Mesenteric fat pad (tissue), 1 donor: ENCODE measurements at places on chromosomes 4 and X. TPM values are rescaled to one million over a fixed set of nuclear protein-coding genes. Genes with fewer than 3 reads are reported as not detected.

TMEM150C gene
- total RNA-seq: 9.2 TPM

NEUROG2 gene
- not detected for total RNA-seq

MGARP gene
- 0.39 TPM for total RNA-seq

NHSL2 gene
- total RNA-seq: 13.3 TPM

SHOX gene
- 0.10 TPM for total RNA-seq

F11 gene
- total RNA-seq: not detected

KLF8 gene
- total RNA-seq: 22.2 TPM

DNA sequence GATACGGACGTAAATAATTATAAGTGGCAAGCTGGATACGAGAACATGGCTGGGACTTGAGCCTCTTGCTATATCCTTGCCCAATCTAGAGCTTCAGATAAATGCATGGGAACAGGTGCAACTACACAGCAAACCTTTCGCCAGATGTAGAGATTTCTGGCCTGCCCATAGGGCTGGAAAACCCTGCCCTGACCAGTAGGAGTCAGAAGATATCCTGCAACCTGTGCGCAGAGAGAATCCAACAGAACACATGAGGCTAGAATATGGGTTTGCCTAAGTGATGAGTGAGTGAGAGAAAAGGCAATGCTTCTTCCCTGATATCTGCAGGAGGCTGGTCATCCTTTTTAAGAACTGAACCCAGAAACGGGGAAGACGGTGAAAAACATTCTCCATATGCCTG lies 805.3 kb upstream of the TENM3 start:
- DNase-seq: no peak

- no peak for DNase-seq
Measured at GRCh38 chr4:185726931-185727330, 85.1 kb downstream of the SORBS2 start.

- DNase-seq: no peak
Measured at GRCh38 chrX:71533851-71534561, 1.1 kb downstream of the OGT start.

GRCh38 chrX:125101971-125102755 lies 217.5 kb upstream of the TEX13C start:
- no peak for DNase-seq

- no peak for DNase-seq
Measured at GRCh38 chrX:108415891-108416290, 22.3 kb downstream of the COL4A6 start.

GRCh38 chrX:44291468-44292092 lies 51.9 kb downstream of the EFHC2 start:
- no peak for DNase-seq

DNA sequence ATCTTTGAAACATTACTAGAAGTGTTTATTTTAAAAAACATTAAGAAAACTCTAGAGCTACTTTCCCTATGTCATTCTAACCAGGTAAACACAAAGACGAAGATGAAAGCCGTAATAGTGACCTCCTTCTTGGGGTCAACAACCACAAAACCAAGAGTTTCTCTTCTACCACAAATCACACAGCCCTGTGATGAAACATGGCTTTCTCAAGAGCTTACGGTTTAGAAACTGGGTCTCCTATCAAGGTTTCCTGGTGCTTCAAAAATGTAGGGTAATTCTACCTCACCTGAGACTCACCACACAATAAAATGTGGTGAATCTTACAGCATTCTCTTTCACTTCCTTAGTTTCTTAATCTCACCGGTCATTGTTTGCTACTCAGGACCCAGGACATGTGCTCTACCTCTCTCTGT lies 50.9 kb downstream of the CORIN start:
- no peak for DNase-seq

DNA sequence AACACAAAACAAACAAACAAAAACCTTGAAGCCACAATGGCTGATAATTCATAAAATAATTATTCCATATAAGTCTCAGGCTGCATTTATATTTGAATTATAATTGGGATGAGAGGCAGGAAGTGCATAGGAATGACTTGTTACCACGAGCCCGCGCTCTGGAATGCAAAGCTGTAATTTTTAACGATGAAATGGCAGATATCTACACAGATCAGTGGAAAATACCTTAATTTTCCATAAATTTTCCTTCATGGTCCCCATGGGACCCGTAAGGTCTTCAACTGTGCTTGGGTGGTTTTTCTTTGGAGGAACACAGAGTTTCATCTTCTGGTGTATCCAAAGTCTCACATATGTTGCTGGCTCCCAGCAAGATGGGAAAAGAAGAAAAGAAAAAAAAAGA lies 226.8 kb downstream of the SHOX start:
- DNase-seq: no peak

GRCh38 chr4:73434311-73434710 lies 1.7 kb upstream of the AFP start:
- no peak for DNase-seq

- no peak for DNase-seq
Measured at GRCh38 chrX:111259559-111259958, 10.7 kb downstream of the CAPN6 start.

DNA sequence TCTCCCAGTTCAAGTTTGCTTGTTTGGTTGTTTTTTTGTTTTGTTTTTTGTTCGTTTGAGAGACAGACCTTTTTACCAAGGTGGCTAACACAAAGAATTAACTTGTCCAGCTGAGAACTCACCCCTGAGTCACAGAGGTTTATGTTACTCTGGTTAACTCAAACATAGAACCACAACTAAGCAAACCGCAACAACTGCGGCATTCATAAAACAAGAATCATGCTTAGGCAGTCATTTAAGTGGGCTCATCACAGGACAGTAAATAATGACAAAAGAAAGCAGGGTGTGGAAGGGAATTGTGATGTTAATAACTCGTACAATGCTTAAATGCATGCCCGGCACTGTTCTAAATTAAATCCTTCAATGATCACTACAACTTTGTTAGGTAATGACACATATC lies 24.7 kb upstream of the IL13RA1 start:
- no peak for DNase-seq

GRCh38 chr4:141473952-141474351 lies 162.4 kb upstream of the IL15 start:
- DNase-seq: no peak

GRCh38 chr4:147813109-147813773 lies 81.4 kb downstream of the ARHGAP10 start:
- DNase-seq: no peak

DNA sequence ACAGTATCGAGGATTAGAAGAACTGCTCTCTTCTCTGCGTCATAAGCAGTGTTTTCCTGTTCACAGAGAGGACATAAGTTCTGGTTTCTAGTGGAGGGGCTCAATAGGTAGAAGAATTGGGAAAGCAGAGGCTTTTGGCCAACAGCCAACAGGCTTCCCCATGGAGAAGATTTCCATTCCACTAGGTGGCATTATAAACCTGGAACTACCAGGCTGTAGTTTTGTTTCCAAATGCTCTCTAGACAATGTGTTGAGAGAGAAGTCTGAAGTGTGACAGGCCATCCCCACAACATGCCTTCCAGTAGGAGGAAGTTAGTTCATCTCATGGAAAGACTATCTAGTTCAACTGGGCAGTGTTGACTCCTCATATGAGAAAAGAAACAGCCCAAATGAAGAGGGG lies 63.8 kb upstream of the ANXA10 start:
- no peak for DNase-seq

DNA sequence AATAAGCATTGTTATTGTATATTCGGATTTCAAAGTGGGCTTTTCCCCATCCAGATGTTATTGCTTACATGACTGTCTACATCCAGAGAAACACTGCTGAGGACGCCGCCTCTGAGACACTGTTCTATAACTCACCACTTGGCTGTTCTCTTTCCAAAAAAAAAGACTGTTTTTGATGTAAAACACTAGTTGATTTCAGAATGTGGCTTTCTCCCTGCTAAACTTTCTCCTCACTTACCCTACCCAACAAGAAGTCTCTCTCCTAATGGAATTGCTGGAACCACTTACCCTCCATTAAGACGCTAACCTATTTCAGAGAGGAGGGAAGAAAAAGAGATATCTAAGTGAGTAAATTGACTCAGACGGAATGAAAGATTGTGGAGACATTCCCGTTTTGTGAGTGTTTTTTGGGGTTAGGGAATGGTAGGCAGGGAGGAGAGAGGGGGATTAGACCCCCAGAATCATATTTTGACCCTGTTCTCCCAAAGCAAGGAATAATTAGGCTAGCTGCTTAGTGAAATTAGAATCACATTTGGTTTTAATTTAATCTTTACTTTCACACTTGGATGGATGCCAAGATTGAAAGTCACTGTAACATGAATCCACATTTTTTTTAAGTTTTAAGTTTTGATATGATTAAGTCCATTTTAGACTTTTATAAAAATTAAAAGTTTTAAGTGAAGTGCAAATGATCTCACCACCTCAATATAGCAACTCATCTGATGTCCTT lies 174.9 kb downstream of the CHIC2 start:
- DNase-seq: no peak

GRCh38 chrX:47831788-47832187 lies 4.9 kb upstream of the ZNF81 start:
- no peak for DNase-seq

GRCh38 chr4:73011629-73011985 lies 57.9 kb downstream of the COX18 start:
- DNase-seq: no peak

GRCh38 chr4:182216005-182216404 lies 27.2 kb upstream of the TENM3 start:
- DNase-seq: no peak

DNA sequence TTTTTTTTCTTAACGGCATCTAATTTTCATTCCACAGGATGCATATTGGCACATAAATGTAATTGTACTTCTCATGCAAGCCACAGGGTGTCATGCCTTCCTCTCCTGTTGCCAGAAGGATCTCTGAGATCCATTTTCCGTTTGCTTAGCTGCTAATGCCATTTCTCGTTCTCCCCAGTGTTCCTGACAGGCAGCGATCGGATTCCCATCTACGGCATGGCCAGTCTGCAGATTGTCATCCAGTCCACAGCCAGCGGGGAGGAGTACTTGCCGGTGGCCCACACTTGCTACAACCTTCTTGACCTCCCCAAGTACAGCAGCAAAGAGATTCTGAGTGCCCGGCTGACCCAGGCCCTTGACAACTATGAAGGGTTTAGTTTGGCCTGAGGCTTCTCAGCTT lies 8.9 kb upstream of the NAP1L5 start:
- DNase-seq: no peak

- DNase-seq: no peak
Measured at GRCh38 chr4:77845400-77845799, 17.2 kb upstream of the MRPL1 start.

DNA sequence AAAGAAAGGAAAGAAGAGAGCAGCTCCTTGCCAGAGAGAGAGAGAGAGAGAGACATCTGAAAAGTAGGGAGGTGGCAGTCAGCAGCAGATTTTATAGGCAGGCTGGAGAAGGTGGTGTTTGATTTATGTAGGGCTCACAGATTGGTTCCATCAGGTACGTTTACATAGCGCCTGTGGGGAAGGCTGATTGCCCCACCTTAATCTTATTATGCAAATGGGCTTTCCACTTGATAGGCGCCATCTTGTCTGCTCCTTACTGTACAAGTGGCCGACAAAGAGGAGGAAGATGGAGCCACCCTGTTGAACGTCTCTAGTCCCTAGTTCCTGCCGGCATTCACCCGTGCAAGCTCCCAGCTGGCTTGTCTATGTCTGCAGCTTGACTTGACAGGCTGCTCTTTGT lies 49.1 kb upstream of the DHRSX start:
- DNase-seq: no peak

DNA sequence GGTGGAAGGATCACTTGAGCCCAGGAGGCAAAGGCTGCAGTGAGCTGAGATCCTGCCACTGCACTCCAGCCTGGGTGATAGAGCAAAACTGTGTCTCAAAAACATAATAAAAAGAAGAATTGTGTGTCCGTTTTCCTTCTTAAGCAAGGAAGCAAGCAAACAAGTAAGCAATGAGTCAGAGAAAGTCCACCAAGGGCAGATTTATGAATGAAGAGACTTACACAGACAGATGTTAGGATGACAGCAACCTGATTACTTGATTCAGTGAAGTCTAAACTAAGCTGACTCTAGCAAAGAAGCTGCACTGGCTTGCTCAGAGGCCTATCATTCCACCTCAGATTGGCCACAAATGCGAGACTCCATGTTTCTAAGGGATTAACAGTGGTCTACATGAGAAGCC lies 34.1 kb upstream of the SCML1 start:
- no peak for DNase-seq

- no peak for DNase-seq
Measured at GRCh38 chr4:37659696-37660095, 26.5 kb downstream of the RELL1 start.

DNA sequence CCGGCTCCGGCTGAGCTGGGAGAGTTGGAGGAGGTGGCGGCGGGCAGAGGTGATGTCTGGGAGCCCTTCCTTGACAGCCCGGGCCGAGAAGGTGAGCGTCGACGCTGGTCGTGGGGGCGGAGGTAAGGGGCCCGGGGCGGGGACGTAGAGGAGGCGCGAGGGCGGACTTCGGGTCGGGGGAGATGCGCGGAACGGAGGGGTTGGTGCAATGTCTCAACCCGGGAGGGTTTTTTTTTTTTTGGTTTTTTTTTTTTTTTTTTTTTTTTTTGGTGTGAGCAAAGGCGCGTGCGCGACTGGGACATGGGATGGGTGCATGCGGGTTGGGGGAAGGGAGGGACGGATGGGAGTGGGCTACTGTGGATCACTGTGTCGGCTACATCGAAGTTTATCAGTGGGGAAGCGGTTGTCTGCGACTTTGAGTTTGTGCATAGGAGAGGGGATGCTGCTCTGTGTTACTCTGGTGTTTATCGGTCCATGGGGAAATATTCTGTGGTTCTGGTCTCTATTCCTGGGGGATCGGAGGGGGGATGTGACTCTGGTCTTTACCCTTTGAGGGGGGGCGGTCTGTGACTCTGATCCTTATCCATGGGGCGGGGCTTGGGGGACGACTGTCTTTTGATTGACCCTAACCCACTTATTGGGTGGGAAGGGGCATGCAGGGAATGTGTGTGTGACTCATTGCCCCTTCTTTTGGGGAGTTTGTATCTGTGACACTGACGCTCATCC lies 537 bp downstream of the RBM10 start:
- DNase-seq: peak; percentile 81

DNA sequence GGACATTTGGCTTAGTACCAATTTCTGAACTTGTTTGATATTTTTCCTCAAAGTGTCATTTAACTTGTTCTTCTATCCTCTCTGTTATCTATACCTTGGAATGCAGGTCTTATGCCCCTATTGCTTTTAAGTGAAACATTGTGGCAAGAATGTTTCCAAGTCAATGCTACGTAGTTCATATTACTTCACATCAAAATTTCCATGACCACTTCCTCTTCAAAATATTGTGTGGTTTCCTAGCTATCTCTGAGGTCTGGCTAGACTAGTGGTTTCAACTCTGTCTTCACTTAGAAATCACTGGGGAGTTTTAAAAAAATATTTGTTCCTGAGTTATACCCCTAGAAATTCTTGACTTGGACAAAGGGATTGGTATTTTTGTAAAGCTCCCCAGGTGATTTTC lies 20.2 kb upstream of the RASGEF1B start:
- DNase-seq: no peak

DNA sequence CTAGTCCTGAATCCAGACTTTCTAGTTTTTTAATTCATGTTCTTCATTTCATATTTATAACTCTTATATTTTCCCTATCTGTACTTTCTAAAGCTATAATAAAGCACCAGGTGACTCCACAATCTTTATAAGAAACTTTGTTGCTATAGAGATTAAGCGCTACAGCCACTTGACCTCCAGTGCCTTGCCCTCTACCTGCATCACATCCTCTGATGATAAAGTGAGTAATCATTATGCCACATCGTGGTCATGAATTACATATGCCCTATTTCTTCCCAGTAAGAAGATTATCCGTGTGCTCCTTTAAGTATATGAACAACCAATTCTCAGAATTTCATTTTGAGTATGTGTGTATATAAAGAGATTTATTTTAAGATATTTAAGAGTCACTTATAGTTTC lies 6.8 kb upstream of the DYNLT3 start:
- no peak for DNase-seq
